ENCODE measurements at places on chromosomes 16 and 17. TPM values are rescaled to one million over a fixed set of nuclear protein-coding genes. Genes with fewer than 3 reads are reported as not detected.

GNG13 gene
- not detected for total RNA-seq

CCL14 gene
- total RNA-seq, result 24.7 TPM

SPN gene
- not detected for total RNA-seq

PSMD11 gene
- total RNA-seq, result 104 TPM

GAS7 gene
- 8.5 TPM for total RNA-seq

CCL2 gene
- 102 TPM for total RNA-seq

FLOT2 gene
- 89.9 TPM for total RNA-seq

RNF151 gene
- total RNA-seq, result not detected

SCN4A gene
- total RNA-seq, result 0.13 TPM

OR2C1 gene
- not detected for total RNA-seq

NPIPA5 gene
- total RNA-seq, result 0.64 TPM

CES1 gene
- not detected for total RNA-seq

COG7 gene
- total RNA-seq, result 7.6 TPM

RHBDL3 gene
- 0.13 TPM for total RNA-seq

CRHR1 gene
- total RNA-seq, result not detected

CHP2 gene
- total RNA-seq, result not detected

MYH13 gene
- not detected for total RNA-seq

SGCA gene
- not detected for total RNA-seq

ATP2C2 gene
- not detected for total RNA-seq

All from dermis microvascular lymphatic vessel endothelial cell (primary cell).